ENCODE measurements at places on chromosomes 4 and X.

- DNase-seq = no peak
These were observed 1.2 kb downstream of the IRS4 start for GRCh38 chrX:108735091-108735678.

DNA sequence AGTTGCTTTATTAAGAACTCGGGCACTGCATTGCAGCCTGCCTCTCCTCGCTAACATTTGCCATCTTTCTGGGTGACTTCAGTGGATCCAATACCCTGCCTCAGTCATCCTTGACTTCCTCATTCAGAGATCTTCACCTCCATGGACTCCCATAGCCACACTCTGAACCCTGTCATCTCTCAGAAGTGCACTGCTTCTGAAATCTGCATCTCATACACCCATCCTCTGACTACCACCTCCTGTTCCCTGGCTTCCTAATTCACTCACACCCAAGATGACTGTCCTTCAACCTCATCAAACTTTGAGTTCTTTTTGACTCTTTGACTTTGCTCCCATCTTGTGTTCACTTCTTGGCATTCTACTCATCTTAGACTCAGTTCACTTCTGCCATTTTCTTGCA, 25.3 kb upstream of the CYBB start:
- no peak for DNase-seq

DNA sequence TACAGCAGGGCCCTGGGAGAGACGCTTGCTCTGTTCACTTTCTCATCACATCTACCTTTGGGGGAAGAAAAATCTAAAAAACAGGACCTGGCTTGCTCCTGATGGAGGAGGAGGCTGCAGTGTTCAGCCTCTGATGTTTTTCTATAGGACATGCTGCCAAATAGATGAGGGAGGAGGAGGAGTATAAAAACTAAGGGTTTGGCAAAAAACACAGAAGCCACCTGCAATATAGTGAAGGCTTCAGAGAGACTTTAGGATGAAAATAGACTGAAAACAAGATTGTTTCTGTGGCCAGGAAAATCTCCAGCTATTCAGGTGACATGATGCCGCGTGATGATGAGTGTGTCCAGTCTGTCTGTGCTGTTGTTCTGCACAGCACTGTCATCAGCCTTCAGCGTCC, 160.6 kb downstream of the PTTG2 start:
- no peak for DNase-seq

- no peak for DNase-seq
These were observed 626.6 kb downstream of the MID1IP1 start for GRCh38 chrX:39427906-39428305.

- DNase-seq = no peak
These were observed 45.7 kb upstream of the NSUN7 start for GRCh38 chr4:40704073-40704472.

- DNase-seq = no peak
These were observed 149.4 kb downstream of the NDST4 start for GRCh38 chr4:114964026-114964425.

DNA sequence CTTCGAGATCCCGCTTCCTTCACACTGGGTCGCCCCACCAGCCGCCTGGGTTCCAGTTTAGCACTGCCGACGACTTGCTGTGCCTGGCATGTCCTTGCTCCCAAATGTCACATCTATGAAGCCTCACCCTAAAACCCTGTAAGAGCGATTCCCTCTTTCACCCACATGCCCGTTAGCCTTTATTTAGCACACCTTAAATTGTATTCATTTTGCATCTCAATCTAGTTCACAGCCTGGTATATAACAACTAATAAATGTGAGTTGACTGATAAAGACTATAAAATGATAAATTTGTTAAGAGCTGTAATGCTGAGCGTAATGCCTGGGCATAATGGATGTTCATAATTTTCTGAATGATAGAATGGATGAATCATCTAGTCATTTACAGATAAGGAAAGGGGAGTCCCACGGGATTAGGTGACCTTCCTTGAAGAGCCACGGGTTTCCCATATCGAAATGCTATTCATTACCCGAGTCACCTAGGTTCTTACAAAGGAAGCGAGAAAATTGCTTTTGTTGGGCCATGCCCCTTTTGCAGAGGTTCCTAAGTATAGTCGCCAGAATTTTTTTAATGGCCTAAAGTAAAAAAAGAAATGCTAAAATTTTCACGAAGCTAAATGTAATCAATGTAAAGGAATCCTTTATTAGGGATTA, 1.1 kb upstream of the AP1S2 start:
- DNase-seq = no peak

DNA sequence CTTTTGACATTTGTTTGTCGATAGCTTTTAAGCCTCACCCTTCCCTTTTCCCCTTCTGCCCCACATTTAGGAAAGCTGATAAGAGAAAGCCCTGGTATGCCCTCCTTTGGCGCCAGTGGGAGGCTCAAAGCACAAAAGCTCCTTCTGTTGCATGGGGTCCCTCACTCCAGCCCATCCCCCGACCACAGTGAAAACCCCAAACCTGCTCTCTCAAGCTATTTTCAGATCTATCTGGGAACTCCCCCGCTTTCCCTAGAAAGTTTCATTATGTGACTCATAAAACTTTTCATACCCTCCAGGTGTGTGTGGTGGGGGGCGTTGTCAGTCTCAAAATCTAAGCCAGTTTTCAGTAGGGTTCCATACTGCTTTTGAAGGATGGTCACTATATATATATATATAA, 259.0 kb upstream of the PCDH7 start:
- DNase-seq = no peak

DNA sequence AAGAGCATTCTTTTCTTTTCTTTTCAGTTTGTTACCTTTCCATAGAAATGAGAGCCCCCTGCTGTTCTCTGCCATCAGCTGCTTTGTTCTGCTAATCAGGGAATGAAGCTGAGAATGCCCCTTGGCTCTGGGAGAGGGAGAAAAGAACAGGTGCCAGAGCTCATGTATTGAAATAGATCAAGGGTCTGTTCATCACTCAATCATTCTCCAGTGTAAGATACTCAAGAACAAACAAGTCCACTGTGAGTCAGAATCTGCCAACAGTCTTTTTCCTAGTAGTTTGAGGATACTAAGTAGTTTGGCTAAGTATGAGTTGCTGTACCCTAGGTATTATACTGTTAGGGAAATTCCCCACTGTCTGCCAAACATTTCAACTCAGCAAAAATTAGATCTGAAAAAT, 144.3 kb downstream of the RTL3 start:
- no peak for DNase-seq
